ENCODE measurements at places on chromosomes 1 and 21. TPM values are rescaled to one million over a fixed set of nuclear protein-coding genes. Genes with fewer than 3 reads are reported as not detected.

DNA sequence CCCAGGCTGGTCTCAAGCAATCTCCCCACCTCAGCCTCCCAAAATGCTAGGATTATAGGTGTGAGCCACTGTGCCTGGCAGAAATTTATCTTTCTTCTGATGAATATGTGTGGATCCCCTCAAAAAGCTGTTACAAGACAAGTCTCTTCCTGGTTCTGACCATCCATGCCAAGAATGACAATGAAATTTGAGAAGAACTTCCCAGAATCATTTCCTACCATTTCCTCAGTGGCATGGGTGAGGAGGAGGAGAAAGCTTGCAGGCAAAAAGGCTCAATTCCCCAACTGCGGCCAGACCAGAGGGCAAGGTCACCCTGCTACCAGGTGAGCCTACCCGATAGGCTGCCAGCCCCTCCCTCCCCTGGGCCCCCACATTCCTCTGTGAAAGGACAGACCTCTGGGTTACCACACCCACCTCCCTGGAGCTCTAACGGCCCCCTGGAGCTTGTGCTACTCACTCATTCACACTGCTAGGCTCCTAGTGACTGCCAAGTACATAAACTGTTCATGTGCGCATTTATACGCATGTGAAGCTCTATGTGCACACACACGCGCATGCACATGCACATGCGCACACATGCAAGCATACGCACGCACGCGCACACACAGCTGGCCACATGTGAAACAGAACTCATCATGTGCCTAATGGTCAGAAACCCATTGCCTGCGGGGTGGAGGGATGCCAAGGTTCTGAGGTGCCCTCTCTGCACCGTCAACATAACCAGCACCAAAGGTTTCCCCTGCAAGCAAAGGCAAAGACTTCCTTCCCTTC, 17.0 kb downstream of the MRAP start:
- H3K36me3 ChIP-seq: peaks cover 12% of the 10 kb centered on the region
- H3K27me3 ChIP-seq: no peaks in the 10 kb centered on the region
- H3K4me3 ChIP-seq: no peak overlapping the region
- H3K4me1 ChIP-seq: no peaks in the 10 kb centered on the region
- no peak overlapping the region for H3K27ac ChIP-seq

The GPA33 gene
- total RNA-seq: not detected

DNA sequence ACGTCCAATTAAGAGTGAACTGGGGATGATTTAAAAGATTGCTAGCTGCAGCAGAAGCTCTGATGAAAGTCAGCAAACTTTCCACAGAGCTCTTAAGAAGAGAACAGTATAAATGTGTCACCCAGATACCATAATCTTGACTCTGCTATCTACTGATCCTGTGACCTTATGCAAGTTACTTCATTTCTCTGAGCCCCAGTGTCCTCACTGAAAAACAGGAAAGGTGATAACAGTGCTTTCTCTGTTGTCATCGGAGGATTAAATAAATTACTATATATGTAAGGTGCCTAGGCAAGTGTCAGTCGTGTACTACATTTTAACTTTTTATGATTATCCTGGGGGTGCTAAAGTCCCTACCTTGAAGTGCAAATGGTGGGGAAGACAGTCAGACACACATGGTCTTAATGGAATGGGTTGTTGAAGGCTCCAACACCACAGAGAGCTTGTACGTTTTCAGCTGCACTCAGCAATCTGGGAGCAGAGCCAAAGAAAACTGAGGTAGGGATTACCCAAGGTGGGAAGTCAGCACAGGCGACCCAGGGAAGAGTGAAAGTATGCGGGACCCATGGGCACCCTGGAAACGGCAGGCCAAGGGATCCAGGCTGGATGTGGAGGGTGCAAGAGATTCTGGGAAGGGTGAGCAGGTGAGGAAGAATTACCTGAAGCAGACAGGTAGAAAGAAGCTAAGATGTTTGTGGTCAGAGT, 82.8 kb downstream of the DTL start:
- DNase-seq: no peak
- no peaks in the 10 kb centered on the region for H3K4me1 ChIP-seq
- no peak overlapping the region for H3K4me3 ChIP-seq
- no peaks in the 10 kb centered on the region for H3K27me3 ChIP-seq

GRCh38 chr1:152786077-152786476, at the start of gene LCE1E:
LCE1E (plus strand) TSS chr1:152786257; CDS start chr1:152787300, 1,043 bp downstream.
- H3K27ac ChIP-seq: no peak within 1 kb of the TSS
- H3K4me3 ChIP-seq: no peak within 1 kb of the TSS
- no peaks in the 10 kb centered on the region for H3K27me3 ChIP-seq
- DNase-seq: no peak

The FAM72B gene
- 1.1 TPM for total RNA-seq

DNA sequence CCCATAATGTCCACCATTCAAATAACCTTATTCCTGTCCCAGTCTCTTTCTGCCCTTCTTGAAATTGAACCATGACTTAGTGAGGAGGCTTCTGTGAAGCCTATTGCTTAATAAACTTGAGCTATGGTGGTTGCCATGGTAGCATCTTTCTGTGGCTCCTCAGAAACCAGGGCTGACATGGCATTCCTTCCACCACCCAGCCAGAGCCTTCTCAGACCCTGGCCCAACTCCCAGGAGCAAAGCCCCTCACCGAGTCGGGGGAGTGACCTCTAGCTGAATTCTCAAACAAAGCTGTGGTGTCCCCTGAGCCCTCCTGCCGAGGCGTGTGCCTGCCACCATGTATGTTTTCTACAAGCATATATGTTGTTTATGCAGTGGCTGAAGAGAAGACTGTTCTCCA, 259.1 kb downstream of the CACNA1E start:
- no peaks in the 10 kb centered on the region for H3K4me1 ChIP-seq
- no peak for DNase-seq
- H3K27me3 ChIP-seq: no peaks in the 10 kb centered on the region
- no peaks in the 10 kb centered on the region for H3K36me3 ChIP-seq
- no peak overlapping the region for H3K27ac ChIP-seq
- no peak overlapping the region for H3K4me3 ChIP-seq

GRCh38 chr1:54836594-54836993, 35.5 kb upstream of the TTC22 start:
- H3K4me3 ChIP-seq: no peak overlapping the region
- no peak for DNase-seq
- H3K4me1 ChIP-seq: no peaks in the 10 kb centered on the region
- no peaks in the 10 kb centered on the region for H3K36me3 ChIP-seq
- H3K27ac ChIP-seq: no peak overlapping the region

- DNase-seq: no peak
- H3K36me3 ChIP-seq: no peaks in the 10 kb centered on the region
- no peaks in the 10 kb centered on the region for H3K4me1 ChIP-seq
- no peak overlapping the region for H3K4me3 ChIP-seq
- no peaks in the 10 kb centered on the region for H3K27me3 ChIP-seq
- no peak overlapping the region for H3K27ac ChIP-seq
Measured at GRCh38 chr21:25324666-25325065, 282.6 kb downstream of the MRPL39 start.

- H3K27me3 ChIP-seq: no peaks in the 10 kb centered on the region
- no peak overlapping the region for H3K4me3 ChIP-seq
- H3K36me3 ChIP-seq: peaks cover 5% of the 10 kb centered on the region
Measured at GRCh38 chr1:201145132-201145531, 9.1 kb downstream of the TMEM9 start.

GRCh38 chr21:17690078-17690494, 77.4 kb upstream of the BTG3 start:
- H3K27me3 ChIP-seq: no peaks in the 10 kb centered on the region
- H3K4me1 ChIP-seq: no peaks in the 10 kb centered on the region
- H3K36me3 ChIP-seq: no peaks in the 10 kb centered on the region

DNA sequence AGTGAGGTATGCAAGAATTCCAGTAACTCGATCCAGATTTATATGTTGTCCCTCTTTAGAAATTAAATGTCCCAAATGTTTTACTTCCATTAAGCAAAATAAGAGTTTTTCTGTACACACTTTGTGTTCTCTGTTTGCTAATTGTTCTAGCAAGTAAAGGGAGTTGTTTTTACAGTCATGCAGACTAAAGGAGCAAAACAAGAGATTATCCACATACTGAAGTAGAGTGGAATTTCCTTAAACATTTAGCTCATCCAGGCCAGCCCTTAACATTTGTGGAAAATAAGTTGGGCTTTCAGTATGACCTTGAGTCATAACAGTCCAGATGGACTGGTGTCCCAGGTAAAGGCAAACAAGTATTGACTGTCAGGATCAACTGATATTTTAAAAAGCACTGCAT, 44.1 kb upstream of the TINAGL1 start:
- H3K4me3 ChIP-seq: no peak overlapping the region
- H3K4me1 ChIP-seq: no peaks in the 10 kb centered on the region
- no peak overlapping the region for H3K27ac ChIP-seq

DNA sequence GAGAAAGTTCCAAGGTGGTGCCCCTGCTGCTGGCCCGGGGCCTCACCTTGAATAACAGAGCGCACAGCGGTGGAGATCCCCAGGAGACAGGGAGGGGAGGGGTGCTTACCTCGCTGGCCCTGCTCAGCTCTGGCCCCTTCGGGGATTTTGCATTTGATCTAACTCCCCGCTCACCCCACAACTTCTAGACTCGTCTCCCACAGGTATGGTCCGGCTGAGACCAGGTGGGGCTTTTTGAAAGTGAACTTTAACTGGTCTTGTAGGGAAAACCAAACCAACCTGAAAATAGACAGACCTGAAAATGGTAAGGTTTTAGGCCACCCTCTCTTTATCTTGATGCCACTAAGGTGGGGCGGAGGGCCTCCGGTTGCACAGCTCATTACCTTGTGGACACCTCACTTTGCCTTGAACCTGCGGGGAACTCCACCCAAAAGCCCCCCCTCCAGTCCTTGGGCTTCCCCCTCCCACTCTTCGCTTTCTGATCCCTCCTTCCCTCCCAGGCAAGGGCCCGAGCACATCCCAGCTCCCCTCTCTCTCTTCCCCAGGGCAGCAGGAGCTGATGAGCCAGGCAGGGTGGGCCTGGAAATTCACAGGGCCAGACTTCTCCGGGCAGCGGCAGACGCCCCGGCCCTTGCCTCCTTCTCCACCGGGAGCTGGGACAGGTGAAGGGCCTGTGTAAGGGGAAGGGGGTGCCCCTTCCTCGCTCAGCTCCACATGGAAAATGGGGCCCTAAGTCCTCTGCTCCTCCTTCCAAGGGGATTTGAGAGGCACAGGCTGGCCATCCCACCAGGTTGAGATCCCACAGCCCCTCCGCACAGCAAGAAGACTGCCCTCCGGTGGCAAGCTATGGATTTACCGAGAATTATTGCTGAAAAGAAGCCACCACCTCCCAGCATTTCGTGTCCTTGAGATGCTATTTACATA, 16.1 kb downstream of the TNFRSF8 start:
- no peak for DNase-seq
- H3K27me3 ChIP-seq: no peaks in the 10 kb centered on the region
- no peaks in the 10 kb centered on the region for H3K36me3 ChIP-seq
- no peak overlapping the region for H3K27ac ChIP-seq

The PLXNA2 gene
- 33.3 TPM for total RNA-seq

All from aorta (tissue), 5 donors.